ENCODE measurements at places on chromosomes 4 and X. TPM values are rescaled to one million over a fixed set of nuclear protein-coding genes. Genes with fewer than 3 reads are reported as not detected.

COL25A1 gene
- total RNA-seq = 0.87 TPM

PDS5A gene
- total RNA-seq = 36.2 TPM

PDGFC gene
- 16.7 TPM for total RNA-seq

MAGEE2 gene
- total RNA-seq = not detected

PFKFB1 gene
- total RNA-seq = 0.24 TPM

AWAT2 gene
- not detected for total RNA-seq

TCP11X2 gene
- not detected for total RNA-seq
